ENCODE measurements at places on chromosomes 4 and X. TPM values are rescaled to one million over a fixed set of nuclear protein-coding genes. Genes with fewer than 3 reads are reported as not detected.

MAGIX gene
- 7.2 TPM for total RNA-seq

GRCh38 chr4:145776208-145776607 lies 96.3 kb downstream of the C4orf51 start:
- H3K27me3 ChIP-seq = no peaks in the 10 kb centered on the region
- peaks cover 35% of the 10 kb centered on the region for H3K36me3 ChIP-seq
- no peak for DNase-seq
- no peak overlapping the region for H3K27ac ChIP-seq

- DNase-seq = no peak
- no peaks in the 10 kb centered on the region for H3K4me1 ChIP-seq
- no peaks in the 10 kb centered on the region for H3K27me3 ChIP-seq
- H3K27ac ChIP-seq = no peak overlapping the region
These were observed 164.5 kb upstream of the MAP3K15 start for GRCh38 chrX:19679787-19680186.

DNA sequence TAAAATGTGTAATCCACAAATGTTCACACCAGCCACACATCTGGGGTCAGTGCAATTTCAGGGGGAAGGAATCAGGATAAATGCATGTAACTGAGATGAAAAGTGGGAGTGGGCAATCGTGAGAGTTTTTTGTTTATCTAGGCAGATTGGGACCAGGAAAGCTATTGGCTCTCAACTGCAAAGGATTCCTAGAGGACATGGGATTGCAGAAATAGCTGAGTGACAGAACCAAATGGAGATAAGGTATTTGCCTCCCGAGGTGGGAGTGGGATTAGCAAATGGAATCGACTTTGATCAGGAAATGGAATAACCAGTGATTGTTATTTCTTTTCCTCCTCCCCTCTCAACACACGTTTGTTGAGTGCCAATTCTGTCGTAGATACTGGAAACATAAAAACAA lies 38.9 kb upstream of the GJB1 start:
- H3K27ac ChIP-seq = no peak overlapping the region
- no peak overlapping the region for H3K4me3 ChIP-seq
- no peak for DNase-seq
- H3K36me3 ChIP-seq = no peaks in the 10 kb centered on the region
- no peaks in the 10 kb centered on the region for H3K27me3 ChIP-seq
- H3K4me1 ChIP-seq = no peaks in the 10 kb centered on the region

- no peak for DNase-seq
- no peak overlapping the region for H3K27ac ChIP-seq
- H3K4me3 ChIP-seq = no peak overlapping the region
- no peaks in the 10 kb centered on the region for H3K36me3 ChIP-seq
- no peaks in the 10 kb centered on the region for H3K4me1 ChIP-seq
These were observed 14.2 kb downstream of the COX7B2 start for GRCh38 chr4:46894826-46895225.
